Hepatocyte (in vitro differentiated cells): ENCODE measurements at places on chromosomes 2 and 18. TPM values are rescaled to one million over a fixed set of nuclear protein-coding genes. Genes with fewer than 3 reads are reported as not detected.

DNA sequence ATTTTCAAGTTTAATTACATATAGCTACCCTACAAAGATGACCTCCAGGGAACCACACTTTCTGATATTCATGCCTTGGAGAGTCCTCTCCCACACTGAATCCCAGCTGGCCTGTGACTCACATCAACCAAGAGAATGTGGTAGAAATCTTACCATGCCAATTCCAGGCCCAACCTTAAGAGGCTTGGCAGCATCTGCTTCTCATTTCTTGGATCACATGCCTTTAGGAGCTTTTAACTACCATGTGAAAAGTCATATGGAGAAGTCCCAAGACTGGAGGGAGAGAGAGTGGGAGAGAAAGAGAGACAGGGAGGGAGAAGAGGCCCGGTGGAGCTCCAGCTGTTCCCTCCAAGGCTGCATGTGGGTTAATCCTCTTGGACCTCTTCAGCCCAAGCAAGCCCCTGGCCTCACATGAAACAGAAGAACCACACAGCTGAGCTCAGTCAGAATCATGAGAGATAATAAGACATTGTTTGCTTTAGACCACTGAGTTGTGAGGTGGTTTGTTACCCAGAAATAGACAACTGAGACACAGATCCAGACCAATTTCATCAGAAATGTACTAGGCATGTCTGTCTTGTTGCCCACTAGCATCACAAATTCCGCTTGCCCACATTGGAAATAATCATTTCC lies 190.7 kb downstream of the MTCL1 start:
- no peaks in the 10 kb centered on the region for H3K4me1 ChIP-seq
- H3K36me3 ChIP-seq, result no peaks in the 10 kb centered on the region
- H3K4me3 ChIP-seq, result no peak overlapping the region
- no peak overlapping the region for H3K27ac ChIP-seq
- H3K27me3 ChIP-seq, result no peaks in the 10 kb centered on the region

GKN1 gene
- 0.53 TPM in 1 of 2 replicates, not detected in the other for total RNA-seq

DNA sequence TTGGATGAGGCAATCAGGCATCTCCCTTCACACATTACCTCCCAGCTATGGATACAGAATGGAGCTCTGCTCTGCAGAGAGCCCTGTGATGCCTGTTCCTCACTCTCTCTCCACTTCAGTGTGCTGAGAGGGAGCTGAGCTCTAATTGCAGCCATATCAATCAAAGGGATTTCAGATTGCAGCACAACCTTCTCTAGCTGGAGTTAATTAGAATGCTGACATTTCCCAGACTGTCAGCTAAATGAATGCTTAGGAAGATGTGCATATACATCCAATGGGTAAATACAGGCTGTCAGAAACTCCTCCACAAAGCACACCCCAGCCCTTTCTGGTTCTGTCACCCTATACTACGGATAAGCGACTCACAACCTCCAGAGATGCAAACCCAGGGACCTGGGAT lies 402.6 kb downstream of the EIPR1 start:
- H3K27me3 ChIP-seq, result no peaks in the 10 kb centered on the region
- no peak overlapping the region for H3K27ac ChIP-seq
- no peaks in the 10 kb centered on the region for H3K4me1 ChIP-seq

- H3K4me1 ChIP-seq, result peaks cover 9% of the 10 kb centered on the region
- no peak overlapping the region for H3K27ac ChIP-seq
- no peak overlapping the region for H3K4me3 ChIP-seq
- no peak for DNase-seq
- H3K36me3 ChIP-seq, result no peaks in the 10 kb centered on the region
Observed at GRCh38 chr2:203808046-203808750, 59.4 kb upstream of the CTLA4 start.

- no peak for DNase-seq
- H3K4me3 ChIP-seq, result no peak overlapping the region
- H3K27me3 ChIP-seq, result no peaks in the 10 kb centered on the region
- H3K4me1 ChIP-seq, result no peaks in the 10 kb centered on the region
- H3K36me3 ChIP-seq, result no peaks in the 10 kb centered on the region
Observed at GRCh38 chr2:23138701-23139100, 246.3 kb upstream of the KLHL29 start.

LRRTM1 gene
- total RNA-seq, result 1.0 and 1.3 TPM in 2 replicates

GRCh38 chr2:113117541-113118262 lies 9.7 kb upstream of the IL1RN start:
- H3K4me1 ChIP-seq, result peaks cover 9% of the 10 kb centered on the region
- H3K4me3 ChIP-seq, result no peak overlapping the region
- H3K27me3 ChIP-seq, result no peaks in the 10 kb centered on the region
- peak; percentile 68 for DNase-seq
- H3K36me3 ChIP-seq, result no peaks in the 10 kb centered on the region
